ENCODE measurements at places on chromosomes 4 and X.
A peak's percentile ranks its signal among the peaks of the same experiment; 100 is the strongest.

DNA sequence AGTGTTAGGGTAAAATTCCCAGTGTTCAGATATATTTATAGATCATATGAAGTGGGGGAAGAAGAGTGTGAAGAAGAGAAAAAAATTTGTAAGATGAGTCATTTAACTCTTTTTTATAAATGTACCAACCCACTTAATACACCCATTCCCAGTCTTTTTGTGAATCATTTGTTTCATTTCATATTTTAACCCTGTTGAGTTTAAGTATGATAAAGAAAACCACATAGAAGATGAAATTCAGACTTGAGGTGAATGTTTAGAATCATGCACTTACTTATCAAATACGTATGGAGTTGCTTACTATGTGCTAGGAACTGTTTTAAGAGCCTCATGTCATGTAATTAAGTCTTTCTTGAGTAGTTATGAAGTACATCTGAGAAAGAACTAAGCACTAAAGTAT lies 56.6 kb upstream of the DAPP1 start:
- DNase-seq = no peak

DNA sequence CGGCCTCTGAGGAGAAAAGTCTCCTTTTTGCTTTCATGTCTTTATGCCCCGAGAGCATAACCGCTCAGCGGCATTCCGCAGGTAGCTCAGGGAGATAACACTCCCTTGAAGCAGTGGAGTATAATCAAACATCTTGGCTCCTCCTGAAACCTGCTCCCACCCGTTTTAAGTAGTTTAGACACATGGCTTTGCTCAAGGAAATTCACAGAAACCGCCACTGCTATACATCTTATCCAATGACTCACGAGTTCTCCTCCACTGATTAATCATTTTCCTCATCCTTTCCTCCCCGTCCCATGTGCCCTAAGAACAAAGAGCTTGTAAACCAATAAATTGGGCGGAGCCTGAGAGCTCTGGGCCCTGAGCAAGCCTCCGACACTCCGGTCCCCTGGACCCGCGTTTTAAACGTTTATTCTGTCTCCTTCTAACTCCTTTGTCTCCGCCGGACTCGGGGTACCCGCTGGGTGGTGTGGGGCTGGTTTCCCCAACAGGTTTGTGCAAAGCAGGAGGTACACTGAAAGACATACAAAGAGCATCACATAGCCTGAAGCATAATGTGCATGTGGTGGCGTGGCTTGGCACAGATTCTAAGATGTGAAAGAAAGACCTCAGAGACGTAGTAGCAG lies 401.2 kb downstream of the TLL1 start:
- no peak for DNase-seq

GRCh38 chr4:41483771-41484170 lies 54.2 kb upstream of the LIMCH1 start:
- DNase-seq = no peak

- DNase-seq = no peak
Observed at GRCh38 chr4:82500435-82501153, 61.2 kb downstream of the TMEM150C start.

DNA sequence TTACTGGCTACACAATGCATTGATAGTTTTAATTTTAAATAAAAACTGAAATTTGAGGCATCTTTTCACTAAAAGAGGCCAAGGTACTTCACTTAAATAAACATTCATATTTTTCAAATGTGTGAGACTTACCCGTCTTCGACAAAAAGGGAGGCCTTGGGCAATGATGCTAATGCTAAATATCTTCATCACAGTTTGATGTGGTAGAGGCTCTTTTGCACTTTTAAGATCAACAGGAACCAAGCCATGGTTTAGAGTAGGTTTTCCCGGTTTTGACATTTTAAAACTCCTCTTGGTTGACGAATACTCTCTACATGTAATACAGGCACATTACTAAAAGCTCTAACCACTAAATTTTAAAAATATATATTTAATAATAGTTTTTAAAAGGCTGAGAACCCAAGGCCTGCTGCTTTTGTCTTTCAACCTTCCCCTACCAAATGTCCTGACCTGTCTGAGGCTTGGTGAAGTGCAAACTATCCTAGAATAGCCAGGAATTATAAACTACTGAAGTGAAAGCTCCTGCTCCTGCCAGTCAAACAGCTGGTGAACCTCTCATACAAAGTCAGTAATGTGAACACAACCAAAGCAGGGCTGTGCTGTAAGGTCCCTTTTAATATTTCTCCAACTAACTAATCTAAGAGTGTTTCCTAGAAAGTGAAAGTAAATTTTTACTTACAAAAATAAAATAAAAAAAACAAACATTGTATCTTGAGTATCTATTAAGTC lies 153.7 kb downstream of the FBXW7 start:
- DNase-seq = no peak

- no peak for DNase-seq
Observed at GRCh38 chrX:46500054-46500453, 45.2 kb downstream of the ZNF674 start.

DNA sequence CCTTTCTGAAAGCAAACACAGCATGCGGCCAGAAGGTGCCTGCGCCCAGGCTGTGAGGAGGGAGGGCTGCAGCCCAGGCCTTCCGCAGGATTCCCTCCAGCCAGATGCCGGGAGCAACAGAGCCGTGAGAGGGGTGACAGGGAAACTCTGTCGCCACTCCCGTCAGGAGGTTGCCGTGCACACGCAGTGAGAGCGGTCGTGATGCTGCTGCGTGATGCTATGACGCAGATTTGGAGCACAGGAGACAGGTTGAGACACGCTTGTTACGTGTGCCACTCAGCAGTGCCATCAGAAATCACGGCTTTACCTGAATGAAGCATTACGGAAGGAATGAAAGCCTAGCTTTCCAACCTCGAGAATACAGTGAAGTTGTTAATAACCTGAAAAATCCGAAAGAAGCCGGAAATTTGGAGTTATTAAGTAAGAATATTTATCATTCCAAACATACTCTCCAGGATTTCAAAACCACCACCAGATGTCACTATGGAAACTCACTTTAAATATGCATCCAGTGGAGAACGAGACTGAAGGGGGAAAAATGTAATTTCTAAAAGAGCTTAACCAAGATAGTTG lies 54.4 kb downstream of the FAT1 start:
- no peak for DNase-seq

DNA sequence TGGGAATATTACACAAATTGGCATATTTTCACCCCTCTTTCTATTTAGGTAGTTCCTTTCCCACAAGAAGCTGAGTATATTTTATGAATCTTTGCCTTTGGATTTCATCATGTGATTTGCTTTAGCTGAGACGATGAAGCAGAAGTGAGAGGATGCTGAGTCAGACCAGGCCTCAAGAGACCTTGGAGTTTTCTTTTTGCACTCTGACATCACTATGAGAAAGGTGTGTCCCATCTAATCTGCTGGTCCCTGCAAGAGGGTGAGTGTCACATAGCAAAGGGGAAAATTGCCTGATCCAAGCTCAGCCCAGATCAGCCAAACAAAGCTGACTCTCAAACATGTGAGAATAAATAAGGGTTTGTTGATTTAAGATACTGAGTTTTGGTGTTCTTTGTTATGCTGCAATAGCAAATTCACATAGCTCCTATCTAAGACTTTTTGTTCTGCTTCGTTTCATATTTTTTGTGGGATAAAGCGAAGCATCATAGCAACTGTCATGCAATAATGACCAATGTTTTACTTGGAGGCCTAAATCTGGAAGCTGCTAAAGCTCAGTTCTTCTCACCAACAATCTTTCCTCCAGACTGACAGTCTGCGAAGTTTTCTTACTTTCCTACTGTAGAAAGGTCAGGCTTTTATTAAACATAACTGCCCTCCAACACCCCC lies 176.9 kb downstream of the PDHA2 start:
- DNase-seq = no peak

DNA sequence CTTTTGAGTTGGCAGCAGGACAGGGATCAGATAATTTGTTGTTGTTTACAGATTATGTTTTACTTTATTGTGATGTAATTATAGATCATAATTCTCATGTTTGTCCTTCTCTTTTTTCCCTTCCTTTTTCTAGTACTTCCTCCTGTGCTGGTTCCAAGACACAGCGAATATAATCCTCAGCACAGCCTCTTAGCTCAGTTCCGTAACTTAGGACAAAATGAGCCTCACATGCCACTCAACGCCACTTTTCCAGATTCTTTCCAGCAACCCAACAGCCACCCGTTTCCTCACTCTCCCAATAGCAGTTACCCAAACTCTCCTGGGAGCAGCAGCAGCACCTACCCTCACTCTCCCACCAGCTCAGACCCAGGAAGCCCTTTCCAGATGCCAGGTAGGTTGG lies 58.0 kb downstream of the SMAD1 start:
- peak; percentile 44 for DNase-seq

GRCh38 chr4:7645158-7645557 lies 210.4 kb upstream of the PSAPL1 start:
- DNase-seq = no peak

DNA sequence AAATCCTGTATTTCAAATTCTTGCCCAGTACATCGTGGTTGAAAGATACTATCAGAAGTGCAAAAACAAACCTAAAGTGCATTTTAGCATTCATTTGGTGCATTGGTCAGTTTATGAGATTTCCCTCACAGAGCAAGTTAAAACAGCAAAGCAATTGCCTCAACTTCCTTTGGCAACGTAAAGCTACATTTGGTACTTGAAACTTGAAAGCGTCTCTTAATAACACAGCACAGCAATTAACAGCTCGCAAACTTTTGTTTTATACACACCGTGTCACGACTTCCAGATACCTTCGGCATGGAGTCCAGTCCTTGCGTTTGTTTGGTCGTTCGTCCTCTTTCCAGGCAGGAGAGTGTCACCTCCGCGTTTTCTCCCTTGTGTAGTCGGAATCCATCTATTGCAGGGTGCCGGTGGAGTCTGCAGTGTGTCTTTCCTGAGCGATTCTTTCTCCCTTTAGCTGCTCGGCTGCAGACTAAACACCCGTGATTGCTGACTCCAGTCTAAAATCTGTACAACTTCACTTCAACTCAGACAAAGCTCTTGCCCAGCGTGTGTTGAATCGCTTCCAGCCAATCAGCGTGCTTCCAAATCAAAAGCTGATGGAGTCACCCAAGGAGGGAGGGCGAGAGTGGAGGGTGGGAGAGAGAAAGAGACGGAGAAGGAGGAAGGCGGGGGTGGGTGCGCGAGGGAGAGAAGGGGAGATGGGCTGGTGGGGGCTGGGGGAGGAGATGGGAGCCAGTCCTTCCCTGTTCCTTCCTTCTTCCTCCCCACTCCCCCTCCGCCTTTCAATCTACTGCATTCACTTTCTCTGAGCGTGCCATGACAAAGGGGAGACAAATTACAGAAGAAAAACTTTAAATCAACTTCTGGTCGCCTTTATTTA lies at the start of gene PCDH18:
TSS of gene PCDH18 (minus strand) at position 509 of the 883 bp plus-strand sequence. CDS start at position 103, 406 bp downstream.
- DNase-seq = no peak

- DNase-seq = peak; percentile 1
Observed at GRCh38 chrX:134803551-134804183, 145.4 kb upstream of the PLAC1 start.

DNA sequence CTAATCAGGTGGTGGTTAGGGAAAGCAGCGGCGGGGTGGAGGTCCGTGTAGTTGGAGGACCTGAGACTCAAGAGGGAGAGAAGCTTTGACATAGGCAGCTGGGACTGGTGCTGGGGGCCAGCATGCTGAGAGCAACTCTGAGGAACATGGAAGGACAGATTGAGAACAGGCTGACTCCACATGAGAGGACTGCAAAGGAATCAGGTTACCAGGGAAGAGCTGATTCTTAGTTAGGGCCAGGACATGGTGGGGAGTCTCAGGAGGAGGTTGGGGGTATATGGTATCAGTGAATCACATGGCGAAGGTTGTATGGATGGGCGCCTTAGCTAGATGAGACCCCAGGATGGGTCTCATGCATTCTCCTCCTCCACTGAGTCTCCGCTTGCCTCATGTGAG lies 264.0 kb upstream of the BOD1L1 start:
- DNase-seq = no peak

DNA sequence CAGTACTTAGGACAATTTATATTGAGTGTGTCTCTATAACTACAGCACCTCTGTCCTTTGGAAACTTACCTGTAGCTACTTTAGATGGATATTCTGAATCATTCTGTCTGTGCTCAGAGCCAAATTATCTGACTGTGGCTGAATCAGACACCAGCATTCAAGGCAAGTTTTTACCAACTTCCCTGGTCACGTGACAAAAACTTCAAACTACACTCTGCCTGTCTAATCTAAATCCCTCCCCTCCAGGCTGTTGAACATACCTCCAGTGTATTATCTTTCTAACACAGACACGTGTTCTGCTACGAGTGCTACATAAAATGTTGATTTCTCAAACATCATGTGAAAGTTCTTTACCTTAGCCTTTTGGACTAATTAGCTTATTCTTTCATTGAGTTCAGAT lies 641.2 kb upstream of the CPEB2 start:
- DNase-seq = no peak

DNA sequence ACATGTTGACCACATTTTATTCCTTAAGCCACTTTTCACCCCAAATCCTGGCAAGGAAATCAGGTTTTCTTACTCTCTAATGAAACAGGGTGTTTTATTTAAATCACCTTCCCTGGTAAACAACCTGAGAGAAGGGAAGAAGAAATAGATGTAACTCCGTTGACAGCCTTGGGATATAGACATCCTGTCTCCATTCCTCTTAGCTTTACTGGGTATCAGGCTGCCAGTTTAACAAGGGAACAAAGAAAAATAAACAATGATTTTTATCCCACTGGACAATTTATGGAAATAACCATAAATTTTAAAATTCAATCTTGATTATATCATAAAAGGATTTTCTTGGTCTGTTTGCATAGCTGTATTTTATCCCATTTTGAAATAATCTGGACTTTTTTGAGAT lies 49.2 kb downstream of the EDNRA start:
- DNase-seq = no peak

DNA sequence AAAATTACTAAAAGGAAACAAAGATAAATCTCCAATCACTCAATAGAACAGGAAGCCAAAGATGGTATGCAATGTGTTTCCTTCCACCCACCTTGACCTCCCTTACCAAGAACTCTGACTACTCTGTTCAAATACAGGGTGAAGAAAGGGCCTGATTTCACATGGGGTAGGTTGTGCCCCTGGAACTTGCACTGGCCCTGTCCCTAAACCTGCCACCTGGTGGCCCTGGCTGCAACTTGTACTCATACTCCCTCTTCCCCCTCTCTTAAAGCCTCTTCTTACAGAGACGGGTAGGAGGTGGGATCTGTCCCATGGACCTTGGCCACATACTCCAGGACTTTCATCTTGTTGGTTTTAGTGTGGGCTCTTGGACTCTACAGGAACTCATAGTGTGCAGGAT lies 17.3 kb upstream of the TMEM185A start:
- no peak for DNase-seq

GRCh38 chrX:110155759-110156158 lies 152.8 kb downstream of the TMEM164 start:
- no peak for DNase-seq

- no peak for DNase-seq
Observed at GRCh38 chrX:33285550-33285949, 74.2 kb upstream of the DMD start.

DNA sequence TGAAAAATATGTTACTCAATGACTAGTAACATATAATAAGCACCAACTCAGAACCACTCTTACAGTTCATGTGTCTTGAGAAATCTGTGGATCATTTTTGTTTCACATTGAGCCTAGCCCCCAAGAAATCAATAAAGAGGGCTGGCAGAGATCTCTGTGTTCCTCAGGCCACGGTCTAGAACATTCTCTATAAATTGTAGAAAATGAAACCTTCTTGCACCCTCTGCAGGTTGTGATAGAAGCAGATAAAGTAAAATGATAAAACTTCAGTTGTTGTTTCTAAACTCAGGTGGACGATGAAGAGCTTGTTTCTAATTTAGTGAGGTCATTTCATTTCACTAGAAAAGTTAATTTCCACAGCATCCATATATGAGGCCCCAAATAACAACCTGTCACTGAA lies 182.7 kb downstream of the KIT start:
- no peak for DNase-seq

GRCh38 chr4:139986689-139987501 lies 167.1 kb downstream of the MAML3 start:
- DNase-seq = no peak

GRCh38 chr4:26024079-26024478 lies 110.1 kb downstream of the SMIM20 start:
- DNase-seq = no peak

All from inflammatory macrophage (primary cell).